ENCODE measurements at places on chromosomes 2 and 18. TPM values are rescaled to one million over a fixed set of nuclear protein-coding genes. Genes with fewer than 3 reads are reported as not detected.

- no peak for DNase-seq
These were observed 29.9 kb downstream of the MRPL19 start for GRCh38 chr2:75676464-75676863.

- DNase-seq, result no peak
These were observed 98.4 kb downstream of the USP40 start for GRCh38 chr2:233468047-233468740.

DNA sequence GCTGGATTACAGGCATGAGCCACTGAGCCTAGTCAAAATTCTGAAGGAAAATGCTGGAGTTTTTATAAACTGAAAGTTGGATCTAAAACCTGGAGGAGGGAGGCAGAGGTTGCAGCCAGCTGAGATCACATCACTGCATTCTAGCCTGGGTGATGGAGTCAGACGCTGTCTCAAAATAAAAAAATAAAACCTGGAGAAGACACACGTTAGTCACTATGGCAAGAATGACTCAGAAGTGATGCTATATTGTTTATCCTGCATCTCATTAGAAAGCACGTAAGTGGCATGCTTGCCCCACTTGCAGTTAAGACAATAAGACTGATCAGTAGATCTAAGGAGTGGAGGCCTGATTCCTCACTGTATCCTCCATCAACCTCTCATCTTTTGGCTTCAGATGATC is 106.6 kb upstream of the STON1 start:
- DNase-seq, result peak; percentile 95

GRCh38 chr2:225040856-225041206 is 1.4 kb downstream of the DOCK10 start:
- no peak for DNase-seq

DSG1 gene
- 0.64 TPM for total RNA-seq

PTH2R gene
- total RNA-seq, result 0.13 TPM

DNA sequence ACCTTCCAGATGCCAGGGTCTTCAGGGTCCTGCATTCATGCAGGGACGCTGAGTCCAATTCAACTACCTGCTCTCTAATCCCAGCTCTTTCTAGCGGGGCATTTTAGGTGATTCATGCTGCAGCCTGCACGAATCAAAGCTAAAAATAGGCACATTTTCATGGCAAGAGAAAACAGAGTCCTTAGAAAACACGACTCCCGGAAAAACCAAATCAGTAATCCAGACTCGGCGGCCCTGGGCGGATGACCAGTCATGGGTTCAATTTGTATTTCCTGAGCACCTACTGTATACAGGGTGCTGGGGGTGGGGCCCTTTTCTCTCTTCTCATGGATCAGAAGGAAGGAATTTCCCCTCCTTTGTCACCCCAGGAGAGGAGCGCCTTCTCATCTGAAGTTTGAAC is 64.4 kb downstream of the LONRF2 start:
- peak; percentile 20 for DNase-seq

- no peak for DNase-seq
These were observed 91.2 kb downstream of the DYNC1I2 start for GRCh38 chr2:171778515-171778914.

COMMD1 gene
- total RNA-seq, result 30.5 TPM

DNA sequence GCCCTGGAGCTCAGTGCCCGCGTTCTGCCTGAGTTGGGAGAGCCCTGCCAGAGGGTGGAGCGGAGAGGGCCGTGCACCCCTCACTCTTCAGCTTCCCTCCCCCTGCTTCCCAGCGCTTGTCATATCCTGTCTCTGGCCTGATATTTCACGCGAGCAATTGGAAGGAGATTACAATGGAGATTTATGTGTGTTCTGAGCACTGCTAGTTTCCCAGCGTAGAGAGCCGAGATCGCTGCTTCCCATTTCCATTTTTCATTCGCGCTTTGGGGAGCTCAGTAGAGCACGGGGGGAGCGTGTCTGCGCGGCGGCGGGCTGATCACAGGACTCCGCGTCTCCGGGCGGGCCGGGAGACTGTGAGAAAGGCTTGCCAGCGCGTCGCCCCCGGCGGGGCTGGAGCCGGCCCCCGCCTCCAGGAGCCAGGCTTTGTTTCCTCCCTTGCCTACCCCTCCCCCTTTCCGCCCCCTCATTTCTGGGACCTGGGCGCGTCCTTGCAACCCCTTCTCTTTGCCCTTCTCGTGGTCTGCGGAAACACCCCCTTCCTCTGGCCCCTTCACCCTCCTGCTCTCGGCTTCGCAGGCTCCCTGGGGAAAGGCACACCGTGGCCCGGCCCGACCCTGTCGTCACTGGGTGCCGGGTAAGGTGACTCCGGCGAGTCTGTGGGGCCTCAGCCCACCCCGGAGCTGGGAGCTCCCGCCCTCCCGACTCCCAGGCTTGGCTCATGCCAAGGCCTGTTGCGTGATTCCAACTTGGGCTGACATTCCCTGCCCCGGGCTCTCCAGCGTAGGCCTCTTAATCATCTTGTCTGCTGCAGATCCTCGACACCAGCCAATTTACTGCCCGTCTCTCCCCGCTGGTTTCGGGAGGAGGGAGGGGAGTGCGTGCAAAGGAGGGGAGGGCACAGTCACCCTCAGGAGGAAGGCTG is 5.8 kb downstream of the DLX2 start:
- peak; percentile 87 for DNase-seq

AQP4 gene
- not detected for total RNA-seq

POTEJ gene
- total RNA-seq, result not detected

- no peak for DNase-seq
These were observed 26.5 kb upstream of the EML4 start for GRCh38 chr2:42142547-42143184.

GRCh38 chr18:37332628-37333420 is 232.8 kb downstream of the CELF4 start:
- no peak for DNase-seq

DNA sequence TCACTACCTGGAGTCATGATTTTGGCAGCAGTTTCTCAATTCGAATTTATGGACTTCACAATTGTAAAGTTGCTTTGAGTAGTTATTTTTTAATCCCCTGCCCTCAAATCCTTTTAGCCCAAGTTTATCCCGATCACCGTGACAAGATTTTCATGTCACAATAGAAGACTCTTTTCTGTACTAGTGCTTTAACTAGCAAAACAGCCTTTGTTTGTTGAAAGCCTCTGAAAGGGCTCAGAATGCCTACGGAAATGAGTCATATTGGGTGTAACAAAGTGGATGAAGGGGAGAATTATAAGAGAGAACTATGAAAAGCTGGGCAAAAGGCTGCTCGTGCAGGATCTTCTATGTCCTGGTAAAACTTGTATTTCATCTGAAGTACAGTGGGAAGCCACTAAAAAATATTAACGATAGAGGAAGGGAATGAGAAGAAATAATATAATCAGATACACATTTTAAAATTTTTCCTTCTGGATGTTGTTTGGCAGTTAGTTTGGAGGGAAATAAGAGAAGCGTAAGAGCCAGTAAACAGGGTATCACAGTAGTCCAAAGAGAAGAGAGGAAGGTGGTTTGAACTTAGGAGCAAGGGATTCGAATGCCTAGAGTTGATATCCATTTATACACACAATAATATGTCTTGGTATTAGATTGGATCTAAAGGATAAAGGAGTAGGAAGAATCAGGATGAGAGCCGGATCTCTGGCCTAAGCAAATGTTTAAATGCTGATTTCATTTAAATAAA is 114.9 kb downstream of the GALNT13 start:
- peak; percentile 39 for DNase-seq

DNA sequence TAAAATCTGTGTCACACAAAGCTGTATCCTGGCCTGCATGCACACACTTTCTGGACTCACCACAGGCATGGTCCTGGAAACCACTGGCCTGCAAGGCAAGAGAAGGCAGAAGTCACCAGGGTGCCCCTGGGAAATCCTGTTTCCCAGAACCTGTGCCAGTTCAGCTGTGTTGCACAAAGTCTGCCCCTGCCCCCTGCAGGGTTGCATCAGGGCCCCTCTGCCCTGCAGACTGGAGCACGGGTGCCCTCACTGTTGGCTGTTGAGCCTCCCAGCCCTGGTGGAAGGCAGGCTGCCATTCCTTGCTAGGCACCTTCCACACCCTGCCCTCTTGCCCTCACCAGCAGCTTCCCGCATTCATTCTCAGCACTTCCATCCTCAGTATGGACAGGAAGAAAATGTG is 18.0 kb upstream of the TUBB6 start:
- no peak for DNase-seq

IHH gene
- total RNA-seq, result not detected
